ENCODE measurements at places on chromosomes 5 and 9. TPM values are rescaled to one million over a fixed set of nuclear protein-coding genes. Genes with fewer than 3 reads are reported as not detected.

LECT2 gene
- total RNA-seq = not detected

FIBCD1 gene
- not detected for total RNA-seq

GPR151 gene
- not detected for total RNA-seq

NTRK2 gene
- 23.8 TPM for total RNA-seq

GRCh38 chr5:73764586-73764985, 138.6 kb downstream of the ARHGEF28 start:
- no peak for DNase-seq

DNA sequence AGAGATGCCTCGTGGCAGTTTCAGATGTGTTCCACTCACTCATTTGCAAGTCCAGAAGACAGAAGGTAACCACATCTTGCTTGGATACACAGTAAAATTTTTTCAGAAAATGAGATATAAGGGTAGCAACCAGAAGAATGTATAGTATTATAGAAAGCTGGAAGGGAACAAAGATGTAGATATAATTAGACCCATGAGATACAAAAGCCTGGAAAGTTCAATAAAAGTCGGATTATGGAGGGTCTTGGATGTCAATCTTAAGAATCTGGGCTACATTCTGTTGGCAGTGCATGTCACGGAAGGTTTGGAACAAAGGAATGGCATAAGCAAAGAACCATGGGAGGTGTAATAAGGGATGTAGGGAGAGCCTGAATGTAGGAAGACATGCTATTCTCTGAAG, 5.1 kb upstream of the CEP78 start:
- no peak for DNase-seq

- DNase-seq = no peak
These were observed 106.9 kb upstream of the VCAN start for GRCh38 chr5:83364312-83365299.

GRCh38 chr9:6975198-6975597, 217.4 kb downstream of the KDM4C start:
- no peak for DNase-seq

DNA sequence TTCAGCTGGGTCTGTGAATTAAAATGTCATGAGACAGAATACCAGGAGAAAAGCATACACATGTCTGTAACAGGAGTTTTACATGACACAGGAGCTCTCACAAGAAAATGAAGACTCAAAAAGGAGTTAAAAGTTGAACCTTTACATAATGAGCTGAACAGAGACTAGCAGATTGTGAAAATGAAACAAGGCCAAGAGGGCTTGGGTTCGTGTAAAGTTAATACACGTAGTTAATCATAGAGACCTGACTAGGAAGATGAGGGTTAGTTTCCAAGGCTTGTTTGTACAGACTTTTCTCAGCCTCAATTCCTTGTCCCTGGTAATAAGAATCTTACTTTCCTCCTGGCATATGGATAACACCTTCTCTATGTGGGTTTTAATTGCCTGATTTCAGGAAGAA, 1294.0 kb downstream of the MAT2B start:
- DNase-seq = no peak

DNA sequence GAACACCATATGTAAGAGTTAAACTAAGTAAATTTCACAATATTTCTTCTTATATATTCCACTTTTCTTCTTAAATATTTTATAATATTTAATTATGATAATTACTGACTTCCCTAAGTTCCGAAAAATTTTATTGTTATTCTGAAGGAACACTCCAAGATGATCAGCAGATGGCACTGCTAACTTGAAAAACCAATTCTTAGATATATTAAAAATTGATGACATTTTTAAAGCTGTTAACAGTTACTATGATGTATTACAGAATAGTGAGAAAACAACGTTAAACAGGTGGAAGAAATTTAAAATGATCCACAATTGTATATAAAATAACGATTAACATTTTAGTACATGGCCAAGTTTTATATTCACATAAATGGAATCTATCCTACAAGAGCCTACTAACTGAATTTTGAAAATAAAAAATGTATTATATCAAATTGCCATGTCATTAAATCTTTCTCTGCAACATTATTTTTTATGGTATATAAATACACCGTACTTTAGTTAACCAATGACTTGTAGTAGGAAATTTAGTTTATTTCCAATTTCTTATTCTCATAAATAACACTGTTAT, 30.1 kb upstream of the MUSK start:
- DNase-seq = no peak

DNA sequence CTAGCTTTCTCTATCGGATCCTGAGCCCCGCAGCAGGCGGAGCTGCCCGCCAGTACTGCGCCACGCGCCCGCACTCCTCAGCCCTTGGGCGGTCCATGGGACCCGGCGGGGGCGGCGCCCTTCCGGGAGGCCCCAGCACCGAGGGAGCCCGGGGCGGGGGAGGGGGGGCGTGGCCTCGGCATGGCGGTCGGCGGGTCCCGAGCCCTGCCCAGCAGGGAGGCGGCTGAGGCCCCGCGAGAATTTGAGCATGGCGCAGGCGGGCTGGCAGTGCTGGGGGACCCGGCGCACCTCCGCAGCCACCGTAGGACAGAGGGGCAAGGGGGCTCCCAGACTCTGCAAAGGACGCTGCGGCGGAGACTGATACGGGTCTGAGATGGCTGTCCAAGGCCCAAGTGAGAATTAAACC, 6.8 kb downstream of the ZDHHC11B start:
- no peak for DNase-seq

- peak; percentile 56 for DNase-seq
These were observed 92.0 kb downstream of the PHF2 start for GRCh38 chr9:93668261-93668871.

DNA sequence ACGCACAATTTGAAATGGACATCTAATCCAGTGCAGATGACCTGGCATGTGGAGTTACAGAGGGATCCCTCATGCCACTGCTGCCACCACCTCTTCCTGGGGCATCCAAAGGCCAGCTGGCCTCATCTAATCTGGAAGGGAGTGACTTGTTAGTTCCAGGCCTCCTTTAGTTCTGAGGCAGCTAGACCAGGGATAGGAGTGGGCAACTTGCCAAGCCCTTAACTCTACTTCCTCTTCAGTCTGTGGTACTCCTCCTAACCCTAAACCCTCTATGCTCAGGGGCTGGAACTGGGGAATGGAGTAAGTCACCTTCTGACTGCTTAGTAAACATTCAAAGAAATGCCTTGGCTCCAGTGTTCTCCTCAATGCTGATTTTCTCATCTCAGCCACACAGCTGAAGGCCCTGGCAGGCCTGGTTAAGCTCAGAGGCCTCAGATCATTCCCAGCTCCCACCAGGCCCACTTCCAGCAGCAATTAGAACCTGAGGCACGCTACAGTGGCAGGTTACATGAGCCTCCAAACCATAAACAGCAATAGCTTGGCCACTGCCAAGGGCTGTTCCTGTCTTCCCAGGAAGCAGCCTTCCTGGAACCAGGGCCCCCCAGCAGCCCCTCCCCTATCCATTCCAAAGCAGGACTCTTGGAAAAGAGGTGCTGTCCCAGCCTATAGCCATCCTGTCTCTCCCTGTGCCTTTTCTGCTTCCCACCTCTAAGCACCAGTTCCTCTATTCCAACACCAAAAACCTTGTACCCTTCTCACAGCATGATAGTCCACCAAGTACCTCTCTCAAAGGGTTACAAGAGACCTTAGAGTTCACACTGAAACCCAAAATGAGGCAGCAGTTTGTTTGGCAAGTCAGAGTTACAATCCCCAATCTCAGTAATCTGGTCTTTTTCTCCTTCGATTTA, 2.0 kb downstream of the EIF4EBP3 start:
- DNase-seq = peak; percentile 77

- DNase-seq = no peak
These were observed 94.1 kb upstream of the RANBP6 start for GRCh38 chr9:6109571-6109970.

DNA sequence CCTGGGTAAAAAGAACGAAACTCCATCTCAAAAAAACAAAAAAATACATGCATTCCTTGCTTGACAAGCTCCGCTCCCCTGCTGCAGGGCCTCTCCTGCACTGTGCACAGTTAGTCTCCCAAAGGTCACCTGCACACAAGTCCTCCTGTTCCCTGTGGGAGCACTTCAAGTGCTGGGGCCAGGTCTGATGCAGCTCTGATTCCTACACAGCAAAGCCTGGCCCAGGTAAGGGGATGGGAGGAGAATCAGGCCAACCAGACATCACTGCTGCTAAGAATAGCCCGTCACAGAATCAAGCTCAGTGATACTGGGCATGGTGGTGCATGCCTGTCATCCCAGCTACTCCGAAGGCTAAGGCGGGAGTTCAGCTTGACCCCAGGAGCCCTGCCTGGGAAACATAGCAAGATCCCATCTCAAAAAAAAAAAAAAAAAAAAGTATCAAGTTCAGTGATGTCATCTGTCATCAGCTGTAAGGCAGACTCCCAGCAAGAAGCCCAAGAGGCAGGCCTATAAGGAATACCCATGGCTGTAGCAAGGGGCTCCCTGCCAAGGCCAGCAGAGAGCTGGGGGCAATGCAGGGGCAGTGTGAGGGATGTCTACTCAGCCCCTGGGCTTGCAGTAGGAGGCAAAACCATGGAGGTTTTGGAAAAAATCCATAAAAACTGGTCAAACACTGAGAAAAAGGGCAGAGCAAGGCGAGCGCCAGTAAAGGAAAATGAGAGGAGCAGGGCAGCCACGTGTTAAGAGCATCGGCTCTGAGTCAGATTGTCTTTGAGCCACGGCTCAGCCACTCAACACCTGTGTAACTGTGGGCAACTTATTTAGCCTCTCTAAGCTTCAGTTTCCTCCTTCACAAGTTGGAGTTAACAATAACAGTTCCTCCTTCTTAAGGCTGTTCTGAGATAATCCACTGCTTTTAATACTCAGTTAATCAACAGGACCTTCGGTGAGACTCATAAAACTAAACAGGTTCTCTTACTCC, 3.2 kb downstream of the TPM2 start:
- DNase-seq = no peak

- DNase-seq = no peak
These were observed 118.8 kb downstream of the RASGRF2 start for GRCh38 chr5:81078930-81079329.

DNA sequence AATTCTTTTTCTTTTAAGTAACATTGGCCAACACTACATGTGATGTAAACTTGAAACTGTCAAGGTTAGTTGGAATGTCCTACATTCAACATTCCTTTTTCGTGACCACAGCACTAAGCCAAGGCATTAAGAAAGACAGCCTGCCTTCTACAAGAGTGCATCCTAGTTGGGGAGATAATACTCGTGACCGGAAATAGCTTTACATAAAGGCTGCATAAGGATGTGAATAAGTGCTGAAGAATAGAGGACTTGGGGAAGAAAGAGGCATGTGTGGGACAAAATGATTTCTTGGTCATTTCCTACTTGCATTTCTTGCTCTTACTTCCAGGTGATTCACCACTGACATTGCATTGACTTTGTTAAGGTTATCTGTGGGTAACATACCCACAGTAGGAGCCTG, 282.0 kb downstream of the DMRT2 start:
- DNase-seq = no peak
